ENCODE measurements at places on chromosomes 2 and 18. TPM values are rescaled to one million over a fixed set of nuclear protein-coding genes. Genes with fewer than 3 reads are reported as not detected.

DAW1 gene
- total RNA-seq: not detected

MC2R gene
- under 0.01 TPM for total RNA-seq

CYTIP gene
- 766 TPM for total RNA-seq

MYCN gene
- total RNA-seq: 0.10 TPM

CLIP4 gene
- total RNA-seq: 71.7 TPM

Measured in mononuclear cell (primary cell).